ENCODE measurements at places on chromosomes 4 and X.

DNA sequence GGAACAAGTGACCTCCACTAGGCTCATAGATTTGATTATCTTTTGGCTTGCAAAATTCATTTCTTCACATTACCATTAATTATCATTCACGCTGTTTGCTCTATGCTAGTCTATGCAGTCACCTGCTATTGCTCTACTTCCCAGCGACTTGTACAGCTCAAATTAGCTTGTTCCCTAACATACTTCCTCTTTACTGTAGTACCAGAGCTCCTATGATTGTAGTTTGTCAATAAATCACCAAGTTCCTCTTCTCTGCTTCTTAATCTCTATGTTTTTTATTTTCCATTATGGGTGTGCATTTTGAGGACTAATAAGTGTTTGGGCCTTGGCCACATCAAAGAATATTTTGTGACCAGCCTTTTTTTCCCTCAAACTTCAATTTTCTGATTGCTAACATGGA is 6.2 kb upstream of the GSPT2 start:
- DNase-seq, result no peak

DNA sequence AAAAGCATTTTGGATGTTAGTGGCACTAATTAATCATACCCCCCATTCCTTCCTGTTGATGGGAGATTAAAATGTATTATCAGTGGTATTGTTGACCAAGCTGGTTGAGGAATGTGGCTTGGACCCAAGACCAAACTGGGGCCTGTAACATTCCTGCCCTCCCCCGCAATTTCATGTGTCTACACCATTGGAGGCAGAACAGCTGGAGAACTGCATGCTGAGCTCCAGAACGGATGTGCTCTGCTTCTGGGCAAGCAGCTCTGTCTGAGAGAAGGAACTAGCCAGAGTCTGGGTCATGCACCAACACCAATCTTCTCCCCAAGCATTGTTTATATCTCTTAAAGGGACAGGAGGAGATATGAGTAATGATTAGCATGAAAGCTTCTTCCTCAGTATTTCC is 185.5 kb downstream of the CEP135 start:
- DNase-seq, result no peak

- no peak for DNase-seq
Measured at GRCh38 chr4:172813359-172813923, 355.2 kb upstream of the GALNT7 start.

- no peak for DNase-seq
Measured at GRCh38 chrX:15350329-15350996, 15.1 kb upstream of the PIGA start.

- no peak for DNase-seq
Measured at GRCh38 chr4:2288051-2288541, 26.2 kb upstream of the MXD4 start.

GRCh38 chr4:28391877-28392276 is 1531.2 kb downstream of the STIM2 start:
- DNase-seq, result no peak

- DNase-seq, result no peak
Measured at GRCh38 chr4:65393078-65393477, 277.2 kb downstream of the EPHA5 start.

DNA sequence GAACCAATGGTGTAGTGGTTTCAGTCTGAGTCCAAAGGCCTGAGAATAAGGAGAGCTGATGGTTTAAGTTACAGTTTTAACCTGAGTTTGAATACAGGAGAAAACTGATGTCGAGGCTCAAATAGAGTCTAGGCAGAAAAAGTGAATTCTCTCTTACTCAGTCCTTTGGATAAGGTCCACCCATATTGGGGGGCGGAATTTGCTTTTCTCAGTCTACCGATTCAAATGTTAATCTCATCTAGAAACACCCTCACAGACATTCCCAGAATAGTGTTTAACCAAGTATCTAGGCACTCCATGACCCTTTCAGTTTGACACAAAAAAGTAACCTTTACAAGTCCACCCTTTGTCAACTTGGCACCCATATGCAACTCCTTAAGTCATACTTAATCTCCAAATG is 216.0 kb downstream of the GRID2 start:
- no peak for DNase-seq

GRCh38 chr4:189021831-189022230 is 882.6 kb downstream of the TRIML1 start:
- no peak for DNase-seq

DNA sequence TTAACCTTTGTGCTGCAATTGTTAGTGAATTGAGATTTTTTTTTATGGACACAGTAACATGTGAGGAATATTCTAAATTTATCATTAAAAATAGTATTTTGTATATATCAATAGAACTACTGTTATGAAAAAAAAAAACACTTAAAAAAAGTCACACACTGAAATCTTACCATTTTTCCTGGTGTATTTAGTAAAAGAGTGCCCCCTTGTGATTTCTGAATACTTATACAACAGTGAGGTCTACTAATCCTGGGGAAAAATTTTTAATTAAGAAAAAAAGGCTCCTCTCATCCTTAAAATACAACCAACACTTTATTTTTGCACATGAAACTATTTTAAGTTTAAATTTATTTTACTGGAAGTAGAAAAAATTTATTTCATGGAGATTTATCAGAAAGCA is 56.4 kb upstream of the SPOCK3 start:
- no peak for DNase-seq

GRCh38 chr4:6087669-6088341 is 69.6 kb upstream of the C4orf50 start:
- DNase-seq, result no peak

- DNase-seq, result no peak
Measured at GRCh38 chr4:80486603-80487002, 151.1 kb downstream of the CFAP299 start.

DNA sequence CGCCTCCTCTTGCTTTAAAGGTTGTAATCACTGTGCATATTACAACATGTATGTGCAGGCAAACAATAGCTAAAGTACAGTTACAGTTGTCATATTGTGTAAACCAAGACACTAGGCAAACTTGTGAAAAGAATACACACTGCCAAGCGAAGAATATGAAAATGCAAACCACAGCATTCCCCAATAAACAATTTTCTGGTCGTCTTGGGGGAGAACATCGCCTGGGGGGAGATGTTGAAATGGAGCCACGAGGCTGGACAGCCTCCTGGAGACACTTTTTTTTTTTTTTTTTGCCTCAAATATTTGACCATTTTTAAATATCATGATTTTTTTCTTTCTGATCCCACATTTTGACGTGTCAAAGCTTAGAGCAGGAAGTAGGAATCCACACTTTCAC is 51.7 kb upstream of the PDLIM3 start:
- DNase-seq, result no peak

- DNase-seq, result no peak
Measured at GRCh38 chr4:19729886-19730651, 521.6 kb upstream of the SLIT2 start.

GRCh38 chrX:120358737-120359456 is 3.0 kb upstream of the ATP1B4 start:
- peak; percentile 23 for DNase-seq

GRCh38 chrX:150012647-150013381 is 74.5 kb upstream of the EOLA2 start:
- DNase-seq, result no peak

DNA sequence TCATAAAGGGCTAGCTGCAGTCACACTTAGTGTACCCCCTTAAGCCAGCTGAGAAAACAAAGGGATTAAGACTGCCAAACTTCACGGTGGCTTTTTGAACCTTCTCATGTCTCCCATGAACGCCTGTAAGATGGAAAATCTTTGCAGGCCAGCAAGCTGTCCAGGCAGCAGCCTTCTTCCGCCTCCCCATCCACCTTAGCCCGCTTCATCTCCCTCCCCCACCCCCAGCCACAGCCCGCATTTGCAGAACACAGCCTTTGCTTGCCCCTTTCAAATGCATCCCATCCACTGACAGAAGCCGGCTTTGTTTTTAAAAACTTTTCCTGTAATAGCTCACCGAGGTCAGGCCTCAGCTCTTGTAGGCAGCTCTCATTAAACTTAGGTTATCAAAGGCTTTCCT is 113.8 kb upstream of the FAM9B start:
- no peak for DNase-seq

- DNase-seq, result no peak
Measured at GRCh38 chr4:116092961-116093360, 979.5 kb upstream of the NDST4 start.

DNA sequence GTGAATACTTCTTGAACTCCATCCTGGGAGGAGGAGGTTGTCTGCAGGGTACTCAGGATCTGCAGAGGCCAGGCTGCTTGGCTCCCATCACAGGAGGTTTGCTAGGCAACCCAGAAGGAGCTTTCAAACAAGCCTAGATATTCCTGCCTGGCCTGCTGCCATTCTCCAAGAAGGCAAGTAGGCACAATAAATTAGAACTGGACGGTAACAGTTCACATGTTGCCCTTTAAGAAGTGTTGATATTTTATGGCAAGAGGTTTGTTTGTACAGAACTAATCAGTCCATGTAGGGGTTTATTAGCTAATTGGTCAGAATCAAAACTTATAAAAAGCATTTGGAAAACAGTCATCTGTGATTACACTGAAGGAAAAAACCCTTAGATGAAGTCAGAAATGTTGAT is 39.3 kb downstream of the SYNPO2 start:
- no peak for DNase-seq

DNA sequence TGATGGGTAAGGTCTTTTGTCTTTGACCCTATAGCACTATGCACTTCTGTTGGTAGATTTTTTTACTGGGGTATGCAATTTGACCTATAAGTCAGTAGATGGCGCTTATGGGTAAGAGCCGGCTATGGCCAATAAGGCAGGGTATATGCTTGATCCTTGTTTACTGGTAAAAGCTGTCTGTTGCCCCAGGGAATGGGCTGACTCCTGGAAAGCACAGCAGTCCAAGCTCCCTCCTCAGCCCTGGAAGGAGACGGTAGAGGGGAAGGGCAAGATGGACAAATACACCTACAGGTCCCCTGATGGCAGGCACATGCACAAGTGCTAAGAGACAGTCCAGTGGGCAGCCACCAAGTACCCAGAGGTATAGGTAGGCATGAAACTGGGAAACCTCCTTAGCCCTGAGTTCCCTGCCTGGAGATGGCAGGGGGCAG is 63.7 kb downstream of the ADAMTS3 start:
- no peak for DNase-seq

DNA sequence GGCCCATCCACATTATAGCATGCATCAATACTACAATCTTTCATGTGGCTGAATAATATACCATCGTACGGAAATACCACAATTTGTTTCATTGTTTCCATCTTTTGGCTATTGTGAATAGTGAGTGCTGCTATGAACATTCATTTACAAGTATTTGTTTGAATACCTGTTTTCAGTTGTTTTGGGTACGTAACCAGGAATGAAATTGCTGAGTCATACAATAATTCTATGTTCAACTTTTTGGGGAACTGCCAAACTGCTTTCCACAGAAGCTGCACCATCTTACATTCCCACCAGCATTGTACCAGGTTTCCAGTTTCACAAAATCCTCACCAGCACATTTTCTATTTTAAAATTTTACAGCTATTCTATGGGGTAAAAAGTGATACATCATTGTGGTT is 28.5 kb upstream of the MANBA start:
- no peak for DNase-seq

DNA sequence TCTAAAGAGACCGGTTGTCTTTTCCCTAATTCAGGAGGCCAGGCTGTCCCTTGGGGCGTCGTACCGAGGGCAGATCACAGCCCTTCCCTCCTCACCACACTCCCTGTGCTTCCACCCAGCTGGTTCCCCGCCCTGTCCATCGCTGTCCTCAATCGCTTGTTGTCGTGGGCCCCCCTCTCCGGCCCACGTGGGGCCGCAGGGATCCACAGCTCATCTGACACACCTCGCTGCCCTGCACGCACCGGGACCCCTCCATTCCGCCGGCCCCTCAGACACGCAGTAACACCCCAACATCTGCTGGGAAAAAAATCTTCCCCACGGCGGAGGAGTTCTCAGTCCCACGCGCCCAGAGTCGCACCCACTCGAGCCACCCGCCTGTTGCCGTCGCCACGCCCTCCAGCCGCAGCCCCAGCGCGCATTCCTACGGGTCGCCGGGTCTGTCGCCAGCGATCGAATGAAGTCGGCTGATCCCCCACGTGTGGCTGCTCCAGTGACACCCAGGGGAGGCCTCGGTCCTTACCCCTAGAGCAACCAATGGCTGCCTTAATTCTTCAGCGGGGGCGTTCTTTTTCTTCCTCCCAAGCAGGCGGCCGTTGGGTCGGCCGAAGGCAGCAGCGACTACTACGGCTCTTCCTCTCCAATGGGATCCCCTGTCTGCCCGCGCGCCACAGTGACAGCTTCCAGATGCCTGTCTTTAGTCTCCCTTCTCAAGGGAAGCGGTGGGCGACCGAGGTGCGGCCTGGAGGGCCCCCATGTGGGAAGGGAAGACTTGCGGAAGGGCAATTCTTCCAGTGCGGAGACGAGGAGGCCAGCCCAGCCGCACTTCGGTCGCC is 893 bp upstream of the SEPTIN11 start:
- peak; percentile 22 for DNase-seq

GRCh38 chr4:167966143-167966542 is 126.2 kb upstream of the ANXA10 start:
- DNase-seq, result no peak

GRCh38 chr4:85717351-85717750 is 242.4 kb downstream of the ARHGAP24 start:
- no peak for DNase-seq

Data from activated CD4-positive, alpha-beta T cell treated with anti-CD3 and anti-CD28 coated beads for 24 hours (primary cell).